CD4-positive, alpha-beta memory T cell (primary cell): ENCODE measurements at places on chromosomes 11 and 22. TPM values are rescaled to one million over a fixed set of nuclear protein-coding genes. Genes with fewer than 3 reads are reported as not detected.

- H3K4me3 ChIP-seq, result no peak overlapping the region
- H3K36me3 ChIP-seq, result no peaks in the 10 kb centered on the region
- no peaks in the 10 kb centered on the region for H3K27me3 ChIP-seq
- no peak overlapping the region for H3K27ac ChIP-seq
- DNase-seq, result no peak
These were observed 12.0 kb downstream of the CCND1 start for GRCh38 chr11:69652999-69653398.

DNA sequence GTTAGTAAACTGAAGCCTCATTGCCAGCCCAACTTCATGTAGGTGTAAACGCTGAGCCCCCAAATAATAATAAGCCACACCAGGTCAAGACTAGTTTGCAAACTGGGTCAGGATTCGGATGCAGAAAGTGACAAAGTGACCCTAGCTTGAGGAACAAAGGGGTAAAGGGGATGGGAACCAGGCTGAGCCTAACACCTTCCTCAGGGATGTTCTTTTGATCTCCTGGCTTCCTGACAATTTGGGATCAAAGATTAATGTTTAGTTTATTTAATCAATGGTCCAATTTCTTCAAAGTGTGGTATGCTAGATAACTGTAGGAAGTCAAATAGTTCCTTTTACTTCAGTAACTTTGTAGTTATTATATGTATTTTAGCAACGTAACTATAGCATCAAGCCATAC, 9.9 kb downstream of the GLYATL1 start:
- no peaks in the 10 kb centered on the region for H3K4me1 ChIP-seq
- no peaks in the 10 kb centered on the region for H3K36me3 ChIP-seq
- H3K27ac ChIP-seq, result no peak overlapping the region
- DNase-seq, result no peak
- H3K4me3 ChIP-seq, result no peak overlapping the region

- H3K36me3 ChIP-seq, result no peaks in the 10 kb centered on the region
- no peaks in the 10 kb centered on the region for H3K27me3 ChIP-seq
- H3K4me3 ChIP-seq, result no peak overlapping the region
- H3K27ac ChIP-seq, result no peak overlapping the region
- H3K4me1 ChIP-seq, result no peaks in the 10 kb centered on the region
- no peak for DNase-seq
These were observed 57.3 kb downstream of the WNT7B start for GRCh38 chr22:45919504-45920286.

GRCh38 chr11:120219938-120220746, 9.3 kb downstream of the OAF start:
- H3K27me3 ChIP-seq, result no peaks in the 10 kb centered on the region
- DNase-seq, result no peak
- H3K4me3 ChIP-seq, result no peak overlapping the region
- H3K36me3 ChIP-seq, result no peaks in the 10 kb centered on the region
- H3K4me1 ChIP-seq, result no peaks in the 10 kb centered on the region

DNA sequence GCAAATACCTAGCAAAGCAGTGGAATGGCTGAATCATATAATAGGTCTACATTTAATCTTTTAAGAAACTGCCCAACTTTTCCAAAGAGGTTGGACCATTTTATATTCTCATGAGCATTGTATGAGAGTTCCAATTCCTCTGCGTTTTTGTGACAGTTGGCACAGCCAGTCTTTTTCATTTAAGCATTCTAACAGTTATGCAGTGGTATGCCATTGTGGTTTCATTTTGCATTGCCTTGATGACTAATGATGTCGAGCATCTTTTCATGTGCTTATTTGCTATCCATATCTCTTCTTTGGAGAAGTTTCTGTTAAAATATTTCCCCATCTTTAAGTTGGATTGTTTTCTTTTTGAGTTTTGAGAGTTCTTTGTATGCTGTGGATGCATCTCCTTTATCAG, 38.7 kb downstream of the EIF3F start:
- H3K27ac ChIP-seq, result no peak overlapping the region
- no peak overlapping the region for H3K4me3 ChIP-seq
- DNase-seq, result no peak
- H3K36me3 ChIP-seq, result no peaks in the 10 kb centered on the region
- H3K27me3 ChIP-seq, result no peaks in the 10 kb centered on the region

DNA sequence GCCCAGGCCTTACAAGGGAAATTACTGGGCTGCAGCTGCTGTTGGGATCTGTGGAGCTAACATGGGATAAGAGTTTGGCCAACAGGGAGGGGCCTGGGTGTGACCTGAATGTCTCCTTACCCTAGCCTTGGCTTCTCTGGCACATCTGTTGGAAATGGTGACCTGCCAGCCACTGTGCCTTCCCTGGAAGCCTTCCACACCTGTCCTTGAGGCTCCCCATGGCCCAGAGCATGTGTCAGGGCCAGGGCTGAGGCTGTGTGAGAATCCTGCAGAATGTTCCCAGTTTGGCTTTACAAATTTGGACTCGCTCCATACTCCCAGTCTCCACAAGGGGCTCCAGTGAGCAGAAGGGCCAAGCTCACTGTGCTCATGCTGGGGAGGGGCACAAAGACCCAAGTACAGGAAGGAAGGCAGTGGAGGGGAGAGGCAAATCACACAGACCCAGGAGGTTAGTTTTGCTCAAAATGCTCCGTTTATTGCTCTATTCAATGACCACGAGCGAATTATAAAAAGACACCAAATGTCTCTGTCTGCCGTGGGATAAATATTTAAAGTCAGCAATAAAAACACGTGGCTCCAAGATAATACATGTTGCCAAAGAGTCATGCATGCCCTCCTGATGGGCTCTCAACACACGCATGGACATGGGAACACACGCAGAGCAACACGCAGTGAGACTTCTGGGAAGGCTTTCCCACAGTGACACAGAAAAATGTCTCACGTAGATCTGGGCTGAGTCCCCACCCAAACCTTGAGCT, 1.7 kb upstream of the IGSF22 start:
- peaks cover 6% of the 10 kb centered on the region for H3K4me1 ChIP-seq
- no peaks in the 10 kb centered on the region for H3K27me3 ChIP-seq
- no peak overlapping the region for H3K27ac ChIP-seq
- peak; percentile 50 for DNase-seq
- H3K36me3 ChIP-seq, result no peaks in the 10 kb centered on the region

- H3K27ac ChIP-seq, result no peak overlapping the region
- H3K4me3 ChIP-seq, result no peak overlapping the region
- H3K27me3 ChIP-seq, result peaks cover 5% of the 10 kb centered on the region
- DNase-seq, result no peak
- H3K4me1 ChIP-seq, result no peaks in the 10 kb centered on the region
These were observed 20.6 kb downstream of the SLC5A1 start for GRCh38 chr22:32063701-32064100.

- H3K27me3 ChIP-seq, result no peaks in the 10 kb centered on the region
- H3K4me3 ChIP-seq, result no peak overlapping the region
- no peak for DNase-seq
- H3K27ac ChIP-seq, result no peak overlapping the region
These were observed 50.4 kb downstream of the BARX2 start for GRCh38 chr11:129426038-129426437.

GRCh38 chr11:47021965-47022364, 85.4 kb downstream of the CSTPP1 start:
- H3K27ac ChIP-seq, result no peak overlapping the region
- H3K36me3 ChIP-seq, result no peaks in the 10 kb centered on the region
- no peaks in the 10 kb centered on the region for H3K27me3 ChIP-seq
- no peak for DNase-seq
- H3K4me3 ChIP-seq, result no peak overlapping the region

GRCh38 chr11:92750794-92751193, 218.7 kb upstream of the MTNR1B start:
- no peaks in the 10 kb centered on the region for H3K36me3 ChIP-seq
- no peak for DNase-seq
- no peaks in the 10 kb centered on the region for H3K4me1 ChIP-seq

DNA sequence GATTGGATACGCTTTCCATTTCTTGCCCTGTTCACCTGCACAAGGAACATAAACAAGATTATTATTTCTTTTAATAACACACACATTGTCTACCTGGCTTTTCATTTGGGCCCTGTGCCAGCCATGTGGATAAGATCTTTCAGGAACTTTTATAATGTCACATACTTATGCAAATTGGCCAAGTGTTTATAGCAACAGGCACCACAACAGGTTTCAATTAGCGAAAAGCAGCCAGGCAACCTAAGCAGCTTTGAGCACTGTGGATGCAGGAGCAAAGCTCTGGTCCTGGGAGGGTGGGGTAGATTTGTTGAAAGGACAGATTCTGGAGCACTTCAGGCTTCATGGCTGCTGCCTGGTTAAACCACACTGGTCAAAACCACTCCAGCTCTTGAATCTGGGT, 217.4 kb downstream of the BARX2 start:
- no peaks in the 10 kb centered on the region for H3K27me3 ChIP-seq
- H3K4me1 ChIP-seq, result no peaks in the 10 kb centered on the region
- no peaks in the 10 kb centered on the region for H3K36me3 ChIP-seq
- no peak overlapping the region for H3K27ac ChIP-seq
- no peak for DNase-seq
- H3K4me3 ChIP-seq, result no peak overlapping the region

DNA sequence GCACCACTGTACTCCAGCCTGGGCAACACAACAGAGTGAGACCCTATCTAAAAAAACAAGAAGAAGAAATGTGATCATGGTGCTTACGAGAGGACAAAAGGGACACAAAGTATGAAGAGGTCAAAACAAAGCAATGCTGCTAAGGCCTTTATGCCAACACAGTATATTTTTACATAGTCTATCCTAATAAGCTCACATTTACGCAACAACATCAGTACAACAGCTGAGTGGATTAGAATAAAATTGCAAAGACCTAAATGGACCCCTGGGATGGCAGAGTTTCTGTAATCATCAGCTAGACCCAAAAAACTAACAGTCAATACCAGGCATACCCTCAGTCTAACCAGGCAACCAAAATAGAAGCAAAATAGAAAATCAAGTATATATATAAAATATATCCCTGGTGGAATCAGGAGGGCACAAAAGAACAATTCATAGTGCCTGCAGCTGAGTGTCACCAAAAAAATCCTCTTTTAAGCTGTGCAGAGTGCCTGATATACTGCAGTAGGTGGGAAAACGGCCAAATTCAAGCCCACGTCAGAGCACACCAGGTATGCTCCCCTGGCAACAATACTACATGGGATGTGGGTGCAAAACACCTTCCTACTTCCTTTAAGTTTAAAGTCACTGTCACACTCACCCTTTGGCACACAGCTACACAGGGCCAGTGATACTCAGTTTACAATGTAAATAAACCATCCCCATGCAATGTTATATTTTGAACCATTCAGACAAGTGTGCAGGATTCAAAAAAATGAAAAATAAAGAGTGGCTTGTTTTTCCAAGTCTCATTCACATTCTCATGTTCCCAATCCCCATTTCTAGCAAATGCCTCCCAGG, 57.8 kb downstream of the RBFOX2 start:
- H3K27ac ChIP-seq, result no peak overlapping the region
- H3K36me3 ChIP-seq, result no peaks in the 10 kb centered on the region
- H3K4me3 ChIP-seq, result no peak overlapping the region
- no peaks in the 10 kb centered on the region for H3K4me1 ChIP-seq
- DNase-seq, result no peak

GRCh38 chr22:35328472-35328885, 28.8 kb downstream of the TOM1 start:
- peaks cover 66% of the 10 kb centered on the region for H3K36me3 ChIP-seq
- no peaks in the 10 kb centered on the region for H3K27me3 ChIP-seq
- no peak overlapping the region for H3K27ac ChIP-seq
- no peak overlapping the region for H3K4me3 ChIP-seq
- peaks cover 31% of the 10 kb centered on the region for H3K4me1 ChIP-seq

APOL3 gene
- polyA plus RNA-seq, result 47.4 TPM

ZNRF3 gene
- 0.11 TPM for polyA plus RNA-seq

DBX1 gene
- polyA plus RNA-seq, result not detected

BTG4 gene
- polyA plus RNA-seq, result not detected

APOL6 gene
- polyA plus RNA-seq, result 24.1 TPM

FAM76B gene
- polyA plus RNA-seq, result 15.5 TPM

CBL gene
- 3.6 TPM for polyA plus RNA-seq

IGF2 gene
- not detected for polyA plus RNA-seq

IL10RA gene
- 362 TPM for polyA plus RNA-seq

STK33 gene
- not detected for polyA plus RNA-seq

C2CD3 gene
- polyA plus RNA-seq, result 4.5 TPM
